IMR-90 (cell line): ENCODE measurements at places on chromosomes 16 and 17. TPM values are rescaled to one million over a fixed set of nuclear protein-coding genes. Genes with fewer than 3 reads are reported as not detected.

GRCh38 chr16:80084614-80085013 lies 456.2 kb upstream of the DYNLRB2 start:
- no peaks in the 10 kb centered on the region for H3K27me3 ChIP-seq
- no peaks in the 10 kb centered on the region for H3K36me3 ChIP-seq
- DNase-seq: no peak
- H3K4me1 ChIP-seq: no peaks in the 10 kb centered on the region
- H3K4me3 ChIP-seq: no peak overlapping the region

The ITGAD gene
- not detected in 2 replicates for polyA plus RNA-seq

GRCh38 chr16:20707461-20707860 lies 10.0 kb upstream of the ACSM1 start:
- H3K4me1 ChIP-seq: no peaks in the 10 kb centered on the region
- no peaks in the 10 kb centered on the region for H3K27me3 ChIP-seq
- no peak overlapping the region for H3K27ac ChIP-seq
- no peaks in the 10 kb centered on the region for H3K36me3 ChIP-seq

- peaks cover 6% of the 10 kb centered on the region for H3K36me3 ChIP-seq
- no peak overlapping the region; the same call in 1 of the 2 replicates for H3K4me3 ChIP-seq
- no peaks in the 10 kb centered on the region for H3K27me3 ChIP-seq
- no peak for DNase-seq
- peaks cover 14% of the 10 kb centered on the region for H3K4me1 ChIP-seq
Observed at GRCh38 chr16:30094541-30095165, 1.4 kb downstream of the YPEL3 start.

DNA sequence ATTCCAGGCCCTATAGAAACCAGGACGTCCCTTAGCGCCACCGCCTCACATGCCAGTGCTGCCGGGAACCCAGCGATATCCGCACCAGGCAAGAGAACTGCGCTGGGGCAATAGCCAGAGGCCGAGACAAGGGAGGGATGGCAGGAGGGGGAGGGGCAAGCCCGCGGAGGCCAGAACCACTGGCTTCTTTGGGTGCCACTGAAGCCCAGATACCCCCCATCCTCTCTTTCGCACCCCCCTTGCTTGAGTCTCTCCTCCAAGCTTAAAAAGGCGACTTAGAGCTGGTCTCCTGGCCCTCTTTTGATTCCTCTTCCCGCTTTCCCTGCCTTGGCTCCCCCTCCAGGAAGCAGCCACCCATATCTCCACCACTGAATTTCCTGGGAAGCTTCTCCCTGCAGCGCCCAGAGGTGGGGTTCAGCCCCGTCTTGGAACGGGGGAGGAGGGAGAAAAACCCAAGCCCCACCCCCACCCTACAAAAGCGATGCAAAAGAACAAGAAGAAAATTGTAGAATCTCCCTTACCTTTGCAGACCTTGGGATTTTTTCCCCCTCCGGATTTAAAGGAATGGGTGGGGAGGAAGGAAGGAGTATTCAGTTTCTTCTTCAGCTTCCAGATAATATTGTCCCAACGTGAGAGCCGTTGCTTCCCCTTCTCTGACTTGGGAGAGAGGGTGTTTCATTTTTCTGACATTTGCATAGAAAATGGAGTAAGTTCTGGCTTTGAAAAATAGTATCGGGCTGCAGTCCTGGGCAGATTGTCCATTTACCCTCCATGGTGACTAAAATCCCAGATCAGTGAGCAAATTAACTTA lies 622 bp downstream of the HOXB6 start:
- H3K36me3 ChIP-seq: peaks cover 7% of the 10 kb centered on the region
- H3K27ac ChIP-seq: no peak overlapping the region
- DNase-seq: no peak
- H3K27me3 ChIP-seq: no peaks in the 10 kb centered on the region
- H3K4me3 ChIP-seq: no peak overlapping the region
- peaks cover 5% of the 10 kb centered on the region for H3K4me1 ChIP-seq
